ENCODE measurements at places on chromosomes 16 and 17.

DNA sequence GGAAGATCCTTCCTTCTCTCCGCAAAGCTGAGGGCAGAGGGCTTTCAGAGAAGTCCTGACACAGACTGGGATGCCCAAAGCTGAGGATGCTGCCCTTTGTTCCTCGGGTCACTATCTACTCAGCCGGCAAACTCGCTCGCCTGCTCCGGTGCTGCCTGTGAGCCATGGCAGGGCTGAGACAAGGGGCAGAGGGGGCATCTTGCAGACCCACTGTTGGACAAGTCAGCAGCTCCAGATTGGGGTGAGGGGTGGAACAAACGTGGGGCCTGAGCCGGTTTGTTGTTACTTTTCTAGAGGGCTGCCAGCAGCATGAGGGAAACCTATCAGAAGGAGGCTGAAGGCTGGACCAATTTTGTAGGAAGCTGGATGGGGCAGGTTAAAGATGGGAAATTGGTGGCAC, 47.1 kb upstream of the PIK3R6 start:
- DNase-seq, result no peak

DNA sequence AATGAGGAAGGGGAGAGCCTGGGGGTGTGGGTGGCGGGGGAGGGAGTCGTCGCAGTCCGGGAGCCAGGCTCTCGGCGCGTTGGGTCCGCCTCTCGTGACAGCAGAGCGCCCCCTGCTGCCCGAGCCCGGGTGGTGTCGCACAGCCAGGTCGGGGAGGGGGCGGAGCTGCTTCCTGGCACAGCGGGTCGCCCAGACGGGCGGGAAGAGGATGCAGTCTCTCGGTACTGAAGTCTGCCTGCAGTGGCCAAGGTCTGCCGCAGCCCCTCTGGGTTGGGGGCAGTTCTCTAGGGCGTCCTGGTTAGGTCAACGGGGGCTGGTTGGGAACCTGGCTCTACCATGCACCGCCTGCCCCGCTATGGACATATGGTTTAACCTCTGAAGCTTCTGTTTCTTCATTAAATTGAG, 38.2 kb upstream of the CCDC182 start:
- DNase-seq, result peak; percentile 49

DNA sequence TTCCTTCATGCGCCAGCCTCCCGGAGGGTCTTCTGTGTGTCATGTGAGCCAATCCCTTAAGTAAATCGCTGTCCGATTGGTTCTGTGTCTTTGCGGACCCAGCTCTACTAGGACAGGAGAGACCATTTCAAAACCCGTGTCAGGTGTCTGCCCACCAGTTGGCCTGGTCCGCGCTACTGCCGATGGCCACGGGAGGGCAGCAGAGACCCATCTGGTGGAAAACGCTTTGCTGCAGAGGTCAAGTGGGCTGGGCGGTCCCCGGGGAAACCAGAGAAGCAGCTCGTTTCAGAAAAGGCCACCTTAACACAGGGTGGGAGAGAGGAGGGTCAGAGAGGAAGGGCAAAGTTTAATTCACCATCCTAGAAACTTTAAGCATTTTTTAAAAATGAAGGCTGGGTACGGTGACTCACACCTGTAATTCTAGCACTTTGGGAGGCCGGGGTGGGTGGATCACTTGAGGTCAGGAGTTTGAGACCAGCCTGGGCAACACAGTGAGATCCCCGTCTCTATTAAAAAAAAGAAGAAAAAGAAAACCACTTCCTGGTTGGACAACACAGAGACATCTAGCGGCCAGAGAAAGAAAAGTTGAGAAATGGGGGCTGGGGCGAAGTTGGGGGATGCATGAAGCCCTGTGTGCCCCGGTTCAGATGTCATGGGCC, 2.8 kb upstream of the CIBAR2 start:
- DNase-seq, result peak; percentile 74

GRCh38 chr17:49372425-49372824, 10.4 kb upstream of the ZNF652 start:
- DNase-seq, result no peak

DNA sequence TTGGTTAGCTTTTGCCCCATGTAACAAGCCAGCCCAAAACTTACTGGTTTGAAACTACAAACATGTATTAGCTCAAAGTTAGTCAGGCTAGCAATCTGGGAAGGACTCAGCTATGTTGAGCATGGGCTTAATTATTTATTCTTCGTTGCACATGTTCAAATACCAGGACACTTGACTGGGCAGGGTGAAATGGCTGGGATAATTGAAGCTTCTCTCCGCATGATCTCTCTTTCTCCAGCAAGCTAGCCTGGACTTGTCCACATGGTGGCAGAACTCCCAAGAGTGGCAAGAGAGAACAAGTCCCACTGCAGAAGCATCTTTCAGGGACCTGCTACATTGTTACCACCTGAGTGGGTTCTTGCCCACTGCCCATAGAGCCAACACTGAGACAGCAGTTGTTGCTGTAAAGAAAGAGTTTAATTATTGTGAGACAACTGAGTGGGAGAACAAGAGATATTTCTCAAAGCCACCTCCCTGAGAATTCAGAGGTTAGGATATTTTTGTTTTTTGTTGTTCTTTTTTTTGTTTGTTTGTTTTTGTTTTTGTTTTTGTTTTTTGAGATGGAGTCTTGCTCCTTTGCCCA, 16.8 kb upstream of the ATF7IP2 start:
- no peak for DNase-seq

DNA sequence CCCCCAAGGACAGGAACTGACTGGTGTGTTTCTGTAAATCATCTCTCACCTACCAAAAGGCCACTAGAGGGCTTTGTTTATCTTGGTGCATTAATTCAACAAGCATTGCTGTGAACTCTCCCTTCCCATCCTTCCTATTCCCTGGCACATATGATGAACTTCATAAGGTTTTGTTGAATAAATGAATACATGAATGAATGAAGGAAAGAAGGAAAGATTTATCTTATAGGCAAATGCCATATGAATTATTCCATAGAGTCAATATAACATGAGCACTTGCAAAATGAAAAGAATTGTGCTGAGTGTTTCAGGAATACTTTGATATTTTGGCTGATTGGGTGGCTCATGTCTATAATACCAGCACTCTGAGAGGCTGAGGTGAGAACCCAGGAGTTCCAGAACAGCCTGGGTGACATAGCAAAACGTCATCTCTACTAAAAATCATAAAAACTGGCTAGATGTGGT, 4.3 kb downstream of the SPDYE4 start:
- DNase-seq, result no peak

DNA sequence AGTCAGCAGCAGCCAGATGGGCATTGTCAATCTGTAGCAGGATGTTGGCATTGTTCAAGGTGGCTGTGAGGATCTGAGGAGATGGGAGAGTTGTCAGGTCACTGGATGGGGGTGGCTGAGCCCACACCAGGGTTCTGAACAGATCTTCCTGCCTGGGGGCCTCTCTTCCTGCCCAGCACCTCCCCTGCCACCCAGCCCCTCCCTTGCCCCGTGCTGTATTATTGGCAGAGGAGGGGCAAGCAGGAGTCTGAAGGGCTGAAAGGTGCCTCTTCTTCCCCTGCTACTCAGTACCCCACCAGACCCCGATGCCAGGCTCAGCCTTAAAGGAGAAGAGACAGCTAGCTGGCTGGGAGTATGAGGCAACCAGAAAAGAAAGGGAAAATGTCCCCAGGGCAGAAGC, 93.0 kb downstream of the GOSR1 start:
- no peak for DNase-seq

DNA sequence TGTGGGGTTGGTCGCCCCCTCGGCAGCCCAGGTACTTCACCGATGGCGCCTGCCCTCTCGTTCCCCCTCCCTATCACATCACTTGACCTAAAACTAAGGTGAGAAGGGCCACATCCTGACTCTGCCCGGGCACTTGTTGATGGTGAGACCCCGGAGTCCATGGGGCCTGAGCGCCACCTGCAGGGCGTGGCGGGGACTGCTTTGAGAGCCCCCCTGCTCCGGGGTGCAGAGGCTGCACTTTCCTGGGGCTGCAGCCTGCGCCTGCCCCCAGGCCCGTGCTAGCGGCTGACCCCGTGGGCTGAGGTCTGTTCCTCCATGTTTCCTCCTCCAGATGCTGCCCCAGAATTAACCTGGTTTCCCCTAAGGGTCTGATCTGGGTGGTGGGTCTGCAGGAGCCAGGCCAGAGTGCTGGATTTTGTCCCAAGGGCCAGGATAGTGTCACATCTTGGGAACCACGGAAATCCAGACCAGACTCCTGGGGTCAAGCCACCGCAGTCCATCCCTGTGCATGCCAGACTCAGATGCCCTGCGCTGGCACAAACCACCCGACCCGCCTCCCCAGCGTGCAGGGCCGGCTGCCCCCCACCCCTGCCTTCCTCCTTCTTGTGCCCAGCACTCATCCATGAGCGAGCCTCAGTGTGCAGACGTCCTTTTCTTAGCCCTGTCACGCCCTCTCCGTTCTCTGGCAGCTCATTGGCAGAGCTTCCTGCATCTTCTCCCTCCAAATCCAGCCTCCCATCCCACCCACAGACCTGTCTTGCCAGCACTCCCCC, 2.7 kb downstream of the NDUFAF8 start:
- peak; percentile 47 for DNase-seq

DNA sequence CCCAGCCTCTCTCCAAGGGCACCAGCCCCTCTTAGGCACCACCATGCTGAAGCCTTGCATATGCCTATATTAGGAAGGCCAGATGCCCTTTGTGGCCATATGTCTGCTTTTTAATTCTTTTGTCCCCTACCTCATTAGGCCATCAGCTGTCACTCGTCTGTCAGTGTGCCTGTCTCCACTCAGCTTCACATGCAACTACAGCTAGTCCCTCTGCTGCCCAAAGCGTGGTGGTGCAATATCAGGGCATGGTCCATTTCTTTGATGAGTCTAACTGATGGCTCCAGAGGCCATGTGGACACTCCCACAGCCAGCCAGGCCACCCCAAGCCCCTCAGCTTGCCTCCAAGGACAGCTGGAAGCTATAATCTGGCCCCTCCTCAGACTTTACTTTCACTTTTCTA, 36.3 kb downstream of the MYO18A start:
- no peak for DNase-seq

- no peak for DNase-seq
Measured at GRCh38 chr16:35170610-35171009, 1711.2 kb downstream of the TP53TG3F start.

- DNase-seq, result no peak
Measured at GRCh38 chr17:39576187-39576586, 31.5 kb downstream of the NEUROD2 start.

- no peak for DNase-seq
Measured at GRCh38 chr16:52424591-52424990, 122.4 kb downstream of the TOX3 start.

Measured in stimulated activated CD4-positive, alpha-beta T cell treated with anti-CD3 and anti-CD28 coated beads, TNF-alpha, amount 100 ng/mL, for 4 hours (primary cell).